ENCODE measurements at places on chromosomes 12 and 14.

DNA sequence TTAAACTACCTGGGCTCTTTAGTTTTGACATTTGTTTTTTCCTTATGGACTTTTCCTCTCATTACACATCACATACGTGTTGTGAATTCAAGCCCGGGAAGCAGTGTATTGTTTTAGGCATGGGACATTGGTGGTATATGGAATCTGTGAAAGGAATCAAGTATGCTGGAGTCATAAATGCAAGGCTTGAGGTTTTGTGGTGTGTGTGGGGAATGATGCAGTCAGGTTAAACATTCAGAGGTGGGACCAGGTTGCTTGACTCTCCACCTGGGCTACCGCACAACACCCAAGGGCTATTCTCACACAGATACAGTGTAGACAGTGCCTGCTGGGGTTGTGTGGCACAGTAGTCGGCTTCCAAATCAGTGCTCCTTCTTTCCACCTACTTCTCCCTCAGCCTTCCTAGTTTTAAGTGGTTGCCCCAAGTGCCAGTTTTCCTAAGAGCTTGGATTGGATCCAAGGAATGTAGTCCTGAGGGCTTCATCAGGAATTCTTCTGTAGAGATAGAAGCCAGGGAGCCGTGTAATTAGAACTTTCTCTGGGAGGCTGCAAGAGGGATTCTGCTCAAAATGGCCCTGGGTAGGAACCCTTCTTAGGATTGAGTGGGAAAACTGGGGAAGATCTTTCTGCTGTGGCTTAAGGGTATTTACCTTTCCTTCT is 243.7 kb downstream of the C12orf75 start:
- no peak for DNase-seq

- no peak for DNase-seq
Measured at GRCh38 chr12:5479761-5480160, 47.9 kb downstream of the NTF3 start.

DNA sequence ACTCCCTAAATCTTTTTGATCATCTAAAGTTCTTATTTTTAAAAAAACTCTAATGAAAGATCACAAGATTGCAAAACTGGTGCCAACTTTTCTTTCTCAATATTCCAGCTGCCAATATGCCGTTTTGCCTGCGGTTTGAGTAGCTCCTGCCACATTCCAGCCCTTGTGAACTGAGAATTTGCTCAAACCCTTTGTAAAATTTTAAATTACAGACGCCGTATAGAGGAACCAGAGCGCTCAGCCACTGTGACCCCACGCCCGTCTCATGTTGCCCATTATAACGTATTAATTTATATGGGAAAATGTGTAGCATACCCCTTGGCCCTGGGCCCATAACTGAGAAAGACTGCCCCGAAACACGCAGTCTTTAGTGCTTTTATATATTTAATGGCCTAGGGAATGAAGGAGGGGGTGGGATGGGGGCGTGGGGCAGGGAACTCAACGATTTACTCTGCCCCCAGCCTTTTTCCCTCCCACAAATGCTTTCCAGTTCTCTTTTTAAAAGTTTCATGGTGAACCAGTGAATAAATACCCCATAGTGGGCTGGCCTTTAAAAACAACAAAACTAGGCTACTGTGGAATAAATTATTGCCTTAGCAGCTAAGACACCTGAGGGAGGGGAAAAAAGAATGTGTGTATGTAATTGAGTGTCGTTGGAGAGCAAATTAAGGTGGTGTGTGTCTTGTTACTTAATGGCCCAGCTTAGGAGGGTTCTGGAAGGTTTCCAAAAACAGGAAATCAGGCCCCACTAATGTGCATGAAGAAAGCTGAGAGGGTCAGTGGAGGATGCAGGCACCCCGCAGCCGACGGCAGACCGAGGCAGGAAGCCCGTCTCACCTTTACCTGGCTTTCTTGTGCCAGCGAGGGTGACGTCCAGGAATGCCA is 45.7 kb upstream of the RFLNA start:
- no peak for DNase-seq

DNA sequence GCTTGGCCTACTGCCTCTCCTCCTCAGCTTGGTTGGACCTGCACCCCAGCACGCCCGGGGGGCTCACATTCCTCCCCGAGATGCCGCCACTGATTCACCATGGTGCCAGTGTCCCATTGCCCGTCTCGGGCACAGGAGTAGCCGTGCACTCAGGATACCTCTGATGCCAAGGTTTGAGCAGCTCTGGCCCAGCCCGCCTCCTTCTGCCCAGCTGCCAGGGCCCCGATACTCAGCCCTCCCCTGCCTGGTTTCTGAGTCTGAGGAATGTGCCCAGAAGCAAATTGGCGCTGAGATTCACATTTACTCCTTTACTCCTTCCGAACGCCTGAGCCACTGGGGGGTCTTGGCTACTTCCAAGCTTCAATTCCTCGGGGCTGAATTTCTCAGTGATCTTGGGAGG is 63.5 kb downstream of the NINJ2 start:
- DNase-seq, result no peak

DNA sequence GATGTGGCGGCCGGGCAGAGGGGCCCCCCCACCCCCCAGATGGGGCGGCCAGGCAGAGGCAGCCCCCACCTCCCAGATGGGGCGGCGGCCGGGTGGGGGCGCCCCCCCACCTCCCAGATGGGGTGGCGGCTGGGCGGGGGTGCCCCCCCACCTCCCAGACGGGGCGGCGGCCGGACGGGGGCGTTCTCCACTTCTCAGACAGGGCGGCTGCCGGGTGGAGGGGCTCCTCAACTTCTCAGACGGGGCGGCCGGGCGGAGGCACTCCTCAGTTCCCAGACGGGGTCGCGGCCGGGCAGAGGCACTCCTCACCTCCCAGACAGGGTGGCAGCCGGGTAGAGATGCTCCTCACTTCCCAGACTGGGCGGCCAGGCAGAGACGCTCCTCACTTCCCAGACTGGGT is 469.8 kb downstream of the PCNX1 start:
- DNase-seq, result no peak

Data from immature natural killer cell (primary cell).